Pulmonary artery endothelial cell (primary cell): ENCODE measurements at places on chromosomes 11 and 22. TPM values are rescaled to one million over a fixed set of nuclear protein-coding genes. Genes with fewer than 3 reads are reported as not detected.

GRCh38 chr22:28658448-28658847 is 21.2 kb downstream of the TTC28 start:
- no peak for DNase-seq

GRCh38 chr11:102317768-102318103 is 452 bp downstream of the BIRC3 start:
- DNase-seq, result no peak

GRCh38 chr11:116840746-116841296 is 3.4 kb upstream of the APOA1 start:
- no peak for DNase-seq

- DNase-seq, result no peak
These were observed 29.7 kb upstream of the NELL1 start for GRCh38 chr11:20639688-20640087.

DNA sequence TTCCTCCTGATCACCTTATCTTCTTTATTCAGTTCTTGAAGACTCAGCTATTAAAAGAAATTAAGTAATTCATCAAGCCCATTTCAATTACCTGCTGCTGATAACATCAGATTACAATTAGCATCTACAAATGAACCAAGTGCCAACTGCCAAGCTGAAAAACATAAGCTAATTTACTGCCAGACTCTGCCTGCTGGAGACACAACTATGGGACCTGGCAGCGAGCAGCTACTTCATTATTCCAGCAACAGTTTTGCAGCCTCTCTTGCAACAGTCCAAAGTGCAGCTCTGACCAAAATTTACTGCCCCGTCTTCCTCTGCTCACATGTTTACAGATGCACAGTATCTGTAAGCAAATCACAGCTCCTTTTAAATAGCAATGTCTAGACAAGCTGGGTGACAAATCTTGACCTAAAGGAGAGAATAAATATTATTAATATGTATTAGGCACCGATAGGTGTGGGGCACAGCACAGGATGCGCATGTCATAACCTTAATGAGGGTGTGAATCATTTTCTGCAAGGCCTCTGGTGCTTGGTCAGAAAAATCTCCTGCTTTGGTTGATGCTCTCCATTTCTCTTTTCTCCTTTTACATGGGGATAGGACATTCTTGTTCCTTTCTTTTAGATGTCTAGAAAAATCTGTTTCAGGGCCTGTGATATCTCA is 232.2 kb upstream of the PITPNB start:
- DNase-seq, result no peak

DNA sequence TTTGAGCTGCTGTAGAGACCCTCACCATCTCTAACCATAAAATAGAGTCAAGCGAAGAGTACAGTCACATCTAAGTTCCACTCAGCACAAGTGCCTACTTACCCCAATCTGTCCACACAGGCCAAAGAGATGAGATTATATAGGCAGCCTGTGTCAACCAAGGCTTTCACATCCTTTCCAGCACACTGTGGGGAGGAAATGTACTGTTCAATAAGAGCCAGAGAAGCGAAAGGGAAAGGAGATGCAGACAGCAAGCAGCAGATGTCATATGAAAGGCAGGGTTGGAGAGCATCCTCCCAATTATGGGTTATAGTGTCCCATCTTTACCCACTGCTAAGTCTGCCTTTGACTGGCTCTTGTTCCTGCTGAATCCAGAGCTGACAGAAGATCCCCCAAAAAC is 16.4 kb downstream of the NRIP3 start:
- DNase-seq, result no peak

DNA sequence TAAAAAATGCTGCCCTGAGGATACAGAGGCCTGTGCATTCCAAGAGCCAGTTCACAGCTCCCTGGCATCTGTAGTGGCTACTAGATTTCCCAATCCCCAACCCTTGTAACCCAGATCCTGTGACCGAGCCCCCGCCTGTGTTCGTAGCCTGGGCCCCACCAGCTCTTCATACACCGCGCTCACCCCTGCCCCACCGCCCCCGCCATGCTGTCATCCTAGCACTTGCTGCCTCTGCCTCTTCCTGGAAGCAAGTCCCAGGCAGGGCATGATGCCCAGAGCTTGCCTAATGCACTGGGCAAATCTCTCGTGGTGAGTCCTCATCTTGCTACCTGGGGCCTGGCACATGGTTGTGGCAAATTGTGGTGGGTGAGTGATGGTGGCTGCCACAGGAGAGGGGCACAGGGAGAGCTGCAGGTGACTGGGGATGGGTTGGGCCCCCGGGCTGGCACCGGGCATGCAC is 7.1 kb downstream of the MGAT3 start:
- no peak for DNase-seq

Gene RIBC2
- 0.86 and 1.7 TPM in 2 replicates for total RNA-seq

Gene DBX1
- total RNA-seq, result not detected in 2 replicates

Gene GLYATL2
- not detected in 2 replicates for total RNA-seq

Gene ARVCF
- 52.8 and 79.3 TPM in 2 replicates for total RNA-seq

Gene OR10D3
- not detected in 2 replicates for total RNA-seq

Gene PITPNB
- 30.6 and 35.1 TPM in 2 replicates for total RNA-seq

GRCh38 chr11:59776210-59777066 is 21.3 kb downstream of the STX3 start:
- DNase-seq, result peak; percentile 63

- no peak for DNase-seq
These were observed 11.3 kb upstream of the CCDC86 start for GRCh38 chr11:60830478-60831142.

Gene TRIM49D2
- not detected in 2 replicates for total RNA-seq

DNA sequence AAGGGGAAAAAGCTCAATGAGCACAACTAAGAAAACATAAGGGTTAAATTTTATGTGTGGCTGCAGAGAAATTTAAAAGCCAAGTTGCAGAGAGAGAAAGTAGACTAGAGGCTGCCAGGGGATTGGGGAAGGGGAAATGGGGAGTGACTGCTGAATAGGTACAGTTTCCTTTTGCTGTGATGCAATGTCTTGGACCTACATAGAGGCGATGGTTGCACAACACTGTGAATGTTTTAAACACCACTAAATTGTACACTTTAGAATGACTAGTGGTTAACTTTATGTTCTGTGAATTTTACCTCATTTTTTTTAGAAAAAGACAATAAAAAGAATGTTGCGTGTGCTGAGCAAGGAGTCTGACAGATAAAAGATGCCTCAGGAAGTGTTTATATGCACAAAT is 36.5 kb downstream of the TENM4 start:
- DNase-seq, result no peak

Gene PLEKHA7
- total RNA-seq, result 0.20 and 0.56 TPM in 2 replicates

DNA sequence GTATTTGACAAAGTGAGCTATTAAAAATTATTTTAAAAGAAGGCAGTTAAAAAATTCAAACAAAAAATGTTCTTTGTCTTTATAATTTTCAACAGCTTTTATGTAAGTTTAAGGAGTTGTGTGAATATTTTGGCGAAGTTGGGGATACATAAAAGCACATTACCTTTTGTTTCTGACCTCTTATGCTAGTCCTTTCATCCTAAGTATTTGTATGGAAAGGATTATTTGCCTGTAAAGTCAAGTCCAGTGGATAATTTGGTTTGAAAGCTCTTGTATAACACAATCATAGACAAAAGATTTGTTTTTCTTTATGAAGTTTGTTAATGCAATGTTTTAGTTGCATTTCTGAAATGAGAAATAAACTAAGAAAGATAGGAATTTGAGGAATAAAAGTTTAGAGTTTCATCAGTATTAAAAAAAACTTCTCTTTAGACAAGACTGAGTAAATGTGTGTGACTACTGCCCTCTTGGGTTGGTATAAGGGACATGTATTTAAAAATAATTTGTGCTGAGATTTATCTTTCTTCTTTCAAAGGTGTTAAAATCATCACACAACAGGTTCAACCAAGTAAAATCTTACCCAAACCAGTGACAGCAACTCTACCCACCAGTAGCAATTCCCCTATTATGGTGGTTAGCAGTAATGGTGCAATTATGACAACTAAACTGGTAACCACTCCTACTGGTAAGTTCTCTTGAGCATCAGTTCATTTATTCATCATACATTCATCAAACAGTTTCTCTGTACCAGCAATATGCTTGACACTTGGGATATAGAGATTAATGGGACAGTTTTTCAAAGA is 68.2 kb downstream of the EMSY start:
- peak; percentile 20 for DNase-seq

DNA sequence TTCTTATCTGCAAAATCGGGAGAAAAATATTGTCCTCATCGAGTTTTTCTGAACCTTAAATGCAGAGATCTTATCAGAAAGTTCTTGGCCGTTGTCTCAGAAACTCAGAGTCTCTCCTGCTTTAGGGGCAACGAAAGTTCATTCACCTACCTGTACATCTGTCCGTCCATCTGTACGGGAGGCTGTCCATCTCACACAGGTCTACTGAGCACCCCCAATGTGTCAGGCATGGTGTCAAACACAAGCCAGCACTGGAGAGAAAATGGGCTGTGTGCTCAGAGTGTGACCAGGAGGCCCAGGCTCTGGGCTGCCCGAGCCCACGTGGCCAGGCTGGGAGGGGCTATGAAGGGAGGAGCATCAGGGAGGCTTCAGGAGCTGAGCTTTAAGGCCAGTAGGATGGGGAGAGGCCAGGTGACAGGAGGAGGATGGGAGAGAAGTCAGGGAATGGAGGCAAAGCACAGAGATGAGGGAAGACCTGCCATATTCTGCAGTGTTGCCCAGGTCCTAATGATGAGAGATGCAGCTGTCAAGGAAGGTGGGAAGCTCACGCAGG is 62.4 kb upstream of the MYEOV start:
- no peak for DNase-seq

DNA sequence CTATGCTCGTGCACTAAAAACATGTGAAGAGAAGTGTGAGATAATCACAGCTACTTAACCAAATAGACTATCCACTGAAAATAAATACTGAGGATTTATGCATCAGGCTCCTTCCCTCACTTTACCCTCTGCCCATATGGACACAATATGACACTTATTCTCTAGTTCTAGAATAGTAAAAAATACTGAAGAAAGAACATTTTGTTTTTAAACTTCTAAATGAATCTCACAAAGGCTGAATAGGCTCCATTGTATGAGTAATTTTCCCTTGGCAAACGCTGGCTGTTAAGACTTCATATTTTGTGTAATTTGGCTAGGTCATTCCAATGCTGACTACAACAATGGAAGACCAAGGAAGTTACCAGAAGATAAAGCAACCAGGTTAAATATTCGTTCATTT is 9.9 kb downstream of the HPS5 start:
- no peak for DNase-seq

Gene RTN4R
- 0.32 and 0.46 TPM in 2 replicates for total RNA-seq

Gene CSNK2A3
- total RNA-seq, result 1.4 and 3.6 TPM in 2 replicates

Gene SCGB1C1
- not detected in 2 replicates for total RNA-seq

Gene TMEM45B
- total RNA-seq, result 0.42 and 1.8 TPM in 2 replicates

DNA sequence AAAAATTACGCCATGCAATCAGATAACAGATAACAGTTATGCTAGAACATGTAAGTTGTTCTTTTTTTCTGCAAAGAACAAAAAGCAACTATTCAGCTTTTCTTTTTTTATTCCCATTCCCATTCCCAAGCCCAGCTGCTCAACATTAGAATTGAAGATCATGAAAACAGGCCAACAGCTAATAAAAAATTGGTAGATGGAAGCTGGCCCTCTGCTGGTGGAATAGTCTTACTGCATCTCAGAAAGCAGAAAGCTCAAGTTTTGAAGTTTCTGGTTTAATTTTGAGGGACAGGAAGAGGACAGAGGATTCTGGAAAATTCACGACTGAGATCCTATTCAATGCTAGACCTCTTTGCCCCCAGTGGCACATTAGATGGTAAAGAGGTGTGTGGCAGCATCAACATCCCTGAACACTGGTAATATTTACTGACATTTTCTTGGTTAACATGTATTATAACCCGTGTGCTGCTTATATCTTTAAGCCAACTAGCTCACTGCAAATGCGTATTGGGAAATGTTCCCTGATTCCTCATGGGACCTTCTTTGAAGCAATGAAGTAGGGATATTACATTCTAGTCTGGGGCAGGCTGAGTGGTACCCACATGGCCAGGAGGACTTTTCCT is 591.2 kb downstream of the OPCML start:
- DNase-seq, result no peak

DNA sequence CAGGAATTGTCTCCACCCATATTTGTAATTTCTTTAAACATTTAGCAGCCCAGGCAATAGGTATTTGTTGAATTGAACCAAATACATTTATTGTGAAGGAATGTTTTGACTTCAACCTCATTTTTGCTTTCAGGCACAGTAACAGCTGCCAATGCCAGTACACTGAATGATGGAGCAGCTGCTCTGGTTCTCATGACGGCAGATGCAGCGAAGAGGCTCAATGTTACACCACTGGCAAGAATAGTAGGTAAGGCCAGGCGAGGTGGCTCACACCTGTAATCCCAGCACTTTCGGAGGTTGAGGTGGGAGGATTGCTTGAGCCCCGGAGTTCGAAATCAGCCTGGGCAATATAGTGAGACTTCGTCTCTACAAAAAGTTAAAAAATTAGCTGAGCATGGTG is 20.9 kb downstream of the ACAT1 start:
- no peak for DNase-seq

DNA sequence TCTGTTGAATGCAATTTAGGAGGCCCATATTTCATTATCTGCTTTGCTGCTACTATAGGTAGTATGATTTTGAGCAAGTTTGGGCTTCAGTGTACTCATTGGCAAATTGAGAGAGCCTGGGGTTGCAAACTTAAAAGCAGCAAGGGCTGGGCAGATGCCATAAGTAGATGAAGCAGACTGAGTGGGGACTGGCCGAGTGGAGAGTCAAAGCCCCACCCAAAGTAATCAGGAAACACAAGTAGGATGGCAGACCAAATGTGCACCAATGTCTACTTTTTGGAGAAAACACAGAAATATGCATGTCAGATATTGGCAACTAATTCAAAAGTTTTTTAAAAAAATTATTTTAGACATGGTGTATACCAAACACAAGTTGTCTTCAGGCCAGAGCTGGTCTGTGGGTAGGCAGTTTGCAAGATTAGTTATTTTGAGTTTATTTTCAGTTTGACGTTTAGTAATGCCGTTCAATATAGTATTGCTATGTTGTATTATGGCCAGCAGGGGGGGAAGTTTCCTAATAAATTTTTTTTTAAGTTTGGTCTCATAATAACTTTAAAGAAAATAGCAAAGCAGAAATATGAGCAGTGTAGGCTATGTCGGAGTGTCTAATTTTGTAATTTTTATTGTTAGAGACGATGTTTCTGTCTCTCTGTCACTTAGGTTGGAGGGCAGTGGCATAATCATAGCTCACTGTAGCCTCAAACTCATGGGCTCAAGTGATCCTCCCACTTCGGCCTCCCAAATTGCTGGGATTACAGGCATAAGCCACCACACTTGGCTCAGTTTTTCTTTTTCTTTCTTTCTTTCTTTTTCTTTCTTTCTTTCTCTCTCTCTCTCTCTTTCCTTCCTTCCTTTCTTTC is 105.1 kb downstream of the HIPK3 start:
- no peak for DNase-seq

GRCh38 chr11:74980634-74981033 is 8.1 kb upstream of the NEU3 start:
- DNase-seq, result no peak

- peak; percentile 66 for DNase-seq
These were observed 17.0 kb downstream of the P2RY6 start for GRCh38 chr11:73288873-73289707.
